ENCODE measurements at places on chromosomes 5 and 9.

GRCh38 chr9:71115448-71115975, 5.9 kb downstream of the TRPM3 start:
- no peak for DNase-seq

- DNase-seq: no peak
These were observed 113.3 kb upstream of the CAST start for GRCh38 chr5:96548905-96549304.

DNA sequence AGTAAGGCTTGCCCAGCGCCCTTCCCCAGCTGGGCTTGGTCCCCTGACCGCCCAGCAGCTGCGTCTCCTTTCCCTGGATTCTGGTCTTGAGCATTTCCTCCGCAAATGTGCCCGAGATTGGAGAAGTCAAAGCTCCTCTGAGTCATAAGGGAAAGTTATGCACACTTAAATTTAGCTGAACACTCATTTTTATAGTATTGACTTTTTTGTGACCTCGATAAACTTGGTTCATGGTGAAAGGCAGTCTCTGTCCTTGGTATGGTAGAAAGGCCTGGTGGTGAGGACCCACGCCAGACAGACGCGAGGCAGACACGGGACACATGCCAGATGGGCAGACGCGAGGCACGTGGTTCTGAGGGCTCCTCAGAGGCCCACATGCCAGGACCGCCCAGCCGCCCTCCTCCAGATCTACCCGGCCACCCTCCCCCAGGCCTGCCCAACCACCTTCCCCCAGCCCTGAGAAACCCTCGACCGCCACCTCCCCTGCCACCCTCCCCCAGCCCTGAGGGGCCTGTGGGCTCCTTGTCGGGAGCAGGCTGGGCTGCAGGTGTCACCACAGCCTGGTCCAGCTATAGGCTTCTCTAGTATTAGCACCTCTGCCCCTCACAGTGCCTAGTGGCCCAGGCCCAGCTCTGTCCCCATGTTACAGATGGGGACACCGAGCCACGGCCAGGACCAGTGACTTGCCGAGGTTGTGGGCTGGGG, 60.9 kb upstream of the CACNA1B start:
- DNase-seq: no peak

- DNase-seq: no peak
These were observed 425.6 kb downstream of the KIAA0825 start for GRCh38 chr5:94192658-94193391.

DNA sequence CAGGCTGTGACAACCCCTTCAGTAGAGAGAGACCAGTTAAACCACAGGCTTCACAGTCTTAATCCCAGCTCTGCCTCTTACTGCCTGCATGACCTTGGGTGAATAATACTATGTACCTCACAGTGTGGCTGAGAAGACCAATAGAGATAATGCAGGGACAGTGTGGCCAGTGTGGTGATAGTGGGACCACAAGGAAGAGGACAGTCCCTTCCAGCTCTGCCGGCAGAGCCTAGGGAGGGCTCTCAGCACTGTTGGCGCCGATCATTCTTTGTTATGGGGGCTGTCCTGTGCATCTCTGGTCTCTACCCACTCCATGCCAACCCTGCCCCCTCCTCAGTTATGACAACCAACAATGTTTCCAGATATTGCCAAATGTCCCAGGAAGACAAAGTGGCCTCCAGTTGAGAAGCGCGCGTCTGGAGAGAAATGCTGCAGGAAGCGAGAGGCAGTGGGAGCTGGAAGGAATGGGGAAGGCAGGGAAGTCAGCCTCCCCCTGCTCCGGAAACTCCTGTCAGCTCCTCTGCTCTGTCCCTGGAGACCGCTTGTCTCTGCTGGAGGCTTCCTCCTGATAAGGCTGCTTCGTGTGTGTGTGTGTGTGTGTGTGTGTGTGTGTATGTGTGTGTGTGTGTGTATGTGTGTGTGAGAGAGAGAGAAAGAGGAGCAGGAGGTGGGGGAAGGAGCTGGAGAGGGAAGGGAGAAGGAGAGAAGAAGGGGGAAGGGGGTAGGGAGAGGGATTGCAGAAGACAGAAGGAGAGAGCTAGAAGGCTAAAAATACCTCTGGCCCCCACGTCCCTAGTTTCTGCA, 31.8 kb upstream of the FABP6 start:
- DNase-seq: no peak

- no peak for DNase-seq
These were observed 54.4 kb upstream of the ASS1 start for GRCh38 chr9:130390390-130390789.
